ENCODE measurements at places on chromosomes 5 and 9.

- DNase-seq: no peak
Measured at GRCh38 chr5:129113867-129114266, 19.3 kb downstream of the ISOC1 start.

GRCh38 chr9:95640336-95640735 is 123.6 kb upstream of the PTCH1 start:
- no peak for DNase-seq

DNA sequence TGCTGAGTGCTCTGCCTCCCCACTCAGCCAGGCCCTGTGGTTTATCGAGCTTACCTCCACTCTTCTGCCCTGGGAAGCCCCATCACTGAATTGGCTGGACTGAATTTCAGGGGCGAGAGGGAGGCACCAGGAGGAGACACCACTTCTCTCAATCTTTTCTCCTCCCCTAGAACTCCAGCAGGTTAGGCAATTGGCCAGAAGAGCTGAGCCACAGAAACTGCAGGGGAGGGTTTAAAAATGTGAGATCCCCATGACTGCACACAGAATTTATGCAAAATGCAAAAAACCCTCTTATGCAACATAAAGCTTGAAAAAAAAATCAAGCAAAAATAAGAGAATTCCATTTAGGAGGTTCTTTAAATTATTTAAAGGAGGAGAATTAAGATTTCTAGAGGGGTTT is 29.9 kb downstream of the TUT7 start:
- DNase-seq: peak; percentile 32

DNA sequence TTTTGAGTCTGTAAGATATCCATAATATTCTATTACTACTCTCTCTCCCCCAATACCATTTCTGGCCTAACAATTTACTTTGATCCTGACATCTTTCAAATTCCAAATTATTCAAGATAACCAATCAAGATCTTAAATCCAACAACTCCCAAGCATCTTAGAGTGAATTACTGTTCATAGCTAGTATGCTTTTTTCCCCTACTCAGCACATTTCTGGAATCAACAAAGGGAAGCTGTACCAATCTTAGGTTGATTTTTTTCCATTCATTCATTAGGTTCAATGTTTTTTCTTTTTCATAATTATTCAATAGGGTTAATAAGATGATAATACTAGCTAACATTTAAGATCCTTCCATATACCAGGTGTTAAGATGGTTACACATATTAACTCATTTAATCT is 50.3 kb upstream of the MTMR12 start:
- no peak for DNase-seq

DNA sequence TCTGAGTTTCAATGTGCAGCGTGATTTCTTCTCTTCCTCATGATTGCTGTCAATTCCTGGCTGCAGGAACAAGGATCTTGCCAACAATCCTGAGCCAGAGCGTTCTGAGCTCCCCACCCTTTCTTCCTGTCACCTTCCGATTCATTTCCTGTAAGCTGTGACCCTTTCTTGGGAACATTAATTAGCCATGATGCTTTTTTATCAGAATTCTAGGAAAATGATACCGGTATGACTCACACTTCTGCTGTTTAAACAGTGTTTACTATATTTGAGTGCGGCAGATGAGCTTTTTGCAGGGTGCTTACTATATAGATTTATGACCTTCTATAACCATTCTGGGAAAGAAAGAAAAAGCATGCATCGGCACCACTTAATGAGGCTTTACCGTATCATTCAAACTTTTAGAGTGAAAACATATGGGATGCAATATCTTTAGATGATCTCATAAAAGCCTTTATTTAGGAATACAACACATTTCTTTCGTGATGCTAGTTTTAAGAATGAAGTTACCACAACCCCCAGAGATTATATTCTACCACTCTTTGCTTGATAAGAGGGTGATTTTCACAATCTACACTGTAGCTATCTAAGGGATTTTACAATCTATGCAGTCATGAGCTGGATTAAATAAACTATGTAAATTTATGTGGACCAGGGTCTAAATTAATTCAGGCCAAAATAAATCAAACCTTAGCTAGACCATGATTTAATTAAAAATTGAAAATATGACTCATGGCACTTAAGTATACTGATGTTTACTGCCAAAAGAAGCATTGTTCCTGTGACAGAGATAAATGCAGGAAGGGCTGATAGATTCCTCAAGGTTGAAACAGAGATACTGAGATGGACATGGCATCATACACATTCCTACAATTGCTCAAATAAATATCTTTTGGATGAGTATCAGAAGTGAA is 38.0 kb upstream of the OSMR start:
- peak; percentile 90 for DNase-seq

GRCh38 chr9:113409481-113409880 is 994 bp downstream of the POLE3 start:
- DNase-seq: no peak

GRCh38 chr5:83096660-83097339 is 19.5 kb downstream of the XRCC4 start:
- no peak for DNase-seq

GRCh38 chr5:131221888-131222287 is 42.0 kb upstream of the CDC42SE2 start:
- peak; percentile 10 for DNase-seq

- DNase-seq: no peak
Measured at GRCh38 chr5:102866237-102866600, 111.1 kb downstream of the PAM start.

DNA sequence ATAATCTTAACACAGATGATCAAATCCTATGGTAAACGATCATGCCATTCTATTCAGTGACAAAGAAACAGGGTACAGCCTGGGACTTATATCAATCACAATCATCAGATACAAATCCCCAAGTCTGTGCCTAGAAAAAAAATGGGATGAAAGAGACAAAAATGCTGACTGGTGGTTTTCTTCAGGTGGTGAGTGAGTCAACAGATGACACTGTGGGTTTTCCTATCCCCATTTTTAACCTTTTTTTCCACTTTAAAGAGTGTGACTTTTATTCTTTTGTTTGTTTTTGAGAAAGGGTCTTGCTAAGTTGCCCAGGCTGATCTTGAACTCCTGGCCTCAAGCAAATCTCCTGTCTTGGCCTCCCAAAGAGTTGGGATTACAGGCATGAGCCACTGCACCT is 3.2 kb downstream of the CIZ1 start:
- no peak for DNase-seq

- DNase-seq: no peak
Measured at GRCh38 chr9:2173170-2173569, 158.0 kb downstream of the SMARCA2 start.

GRCh38 chr5:77864997-77865396 is 88.9 kb upstream of the TBCA start:
- DNase-seq: no peak

- no peak for DNase-seq
Measured at GRCh38 chr9:124005029-124005771, 6.4 kb upstream of the LHX2 start.

GRCh38 chr9:73684601-73685000 is 532.9 kb downstream of the ANXA1 start:
- no peak for DNase-seq

DNA sequence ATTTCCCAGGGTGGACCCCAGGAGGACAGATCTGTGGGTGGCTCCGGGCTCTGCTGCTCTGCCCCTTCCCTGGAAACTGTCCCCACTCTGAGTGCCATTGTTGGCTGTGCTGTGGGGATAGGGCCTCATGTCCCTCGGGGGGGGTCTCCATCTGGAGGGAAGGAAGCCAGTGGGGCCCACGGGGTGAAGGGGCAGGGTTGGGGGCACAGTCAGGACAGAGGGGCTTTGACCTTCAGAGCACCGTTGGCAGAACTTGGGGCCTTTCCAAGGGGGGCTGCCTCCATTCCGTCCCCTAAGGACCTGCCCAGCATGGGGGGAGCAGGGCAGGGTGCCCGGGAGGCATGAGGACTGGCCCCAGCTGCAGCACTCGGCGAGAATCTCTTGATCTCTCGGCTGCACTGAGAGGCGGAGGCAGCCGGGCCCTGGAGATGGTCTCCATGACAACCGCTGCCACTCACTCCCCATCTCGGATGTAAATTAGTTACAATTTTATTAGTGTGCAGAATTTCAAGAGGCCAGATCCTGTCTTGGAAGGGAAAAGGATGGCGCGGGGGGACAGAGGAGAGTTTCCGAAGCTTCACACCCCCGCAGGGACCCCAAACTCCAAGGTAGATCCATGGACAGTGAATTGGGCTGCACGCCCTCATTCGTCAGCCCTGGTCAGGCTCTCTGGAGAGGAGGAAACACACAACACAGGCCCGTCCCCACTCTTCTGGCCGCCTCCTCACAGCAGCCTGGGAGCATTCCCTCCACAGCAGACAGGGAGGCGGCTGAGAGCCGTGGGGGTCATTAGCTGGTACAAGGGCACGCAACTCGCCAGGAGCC is 216.2 kb upstream of the IER5L start:
- no peak for DNase-seq

DNA sequence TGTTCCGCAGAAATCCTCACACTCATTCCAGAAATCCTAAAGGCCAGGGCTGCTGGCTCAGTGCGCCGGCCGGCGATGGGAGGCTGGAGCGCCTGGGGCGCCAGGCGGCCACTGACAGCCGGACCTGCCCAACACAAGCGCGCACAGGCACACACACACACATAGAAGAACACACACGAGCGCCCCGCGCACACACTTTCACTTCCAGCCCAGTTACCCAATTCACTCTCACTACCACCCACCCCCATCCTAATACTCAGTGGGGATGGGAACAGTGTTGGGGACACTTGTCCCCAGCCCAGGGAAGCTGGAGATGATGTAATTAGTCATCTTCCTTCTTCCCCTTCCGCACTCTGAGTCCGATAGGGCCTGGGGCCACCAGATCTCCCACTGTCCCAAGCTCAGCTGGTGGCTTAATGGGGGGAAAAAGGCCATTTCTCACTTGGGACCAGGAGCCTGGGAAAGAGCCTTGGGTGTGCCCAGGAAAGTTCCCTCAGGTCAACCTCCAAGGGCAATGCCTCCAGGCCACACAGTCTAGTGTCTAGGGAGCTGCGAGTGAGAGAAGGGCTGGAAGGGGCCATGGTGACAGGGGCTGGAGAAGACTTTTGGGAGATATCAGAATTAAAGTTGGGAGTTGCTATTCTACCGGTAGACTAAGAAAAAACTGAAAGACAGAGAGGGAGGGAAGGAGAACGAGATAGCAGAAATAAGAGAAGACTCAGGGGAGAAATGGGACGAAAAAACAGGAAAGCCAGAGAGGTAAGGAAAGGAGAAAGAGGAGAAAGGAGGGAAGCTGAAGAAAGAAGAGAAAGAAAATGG is 1.7 kb downstream of the EBF1 start:
- no peak for DNase-seq

- DNase-seq: no peak
Measured at GRCh38 chr9:14909961-14910805, at the start of gene FREM1. FREM1 (minus strand) TSS chr9:14910428; CDS start chr9:14868977, 41,451 bp downstream.

GRCh38 chr5:6305853-6306252 is 72.5 kb downstream of the MED10 start:
- DNase-seq: no peak

GRCh38 chr5:157827423-157827822 is 31.5 kb downstream of the CLINT1 start:
- peak; percentile 25 for DNase-seq

DNA sequence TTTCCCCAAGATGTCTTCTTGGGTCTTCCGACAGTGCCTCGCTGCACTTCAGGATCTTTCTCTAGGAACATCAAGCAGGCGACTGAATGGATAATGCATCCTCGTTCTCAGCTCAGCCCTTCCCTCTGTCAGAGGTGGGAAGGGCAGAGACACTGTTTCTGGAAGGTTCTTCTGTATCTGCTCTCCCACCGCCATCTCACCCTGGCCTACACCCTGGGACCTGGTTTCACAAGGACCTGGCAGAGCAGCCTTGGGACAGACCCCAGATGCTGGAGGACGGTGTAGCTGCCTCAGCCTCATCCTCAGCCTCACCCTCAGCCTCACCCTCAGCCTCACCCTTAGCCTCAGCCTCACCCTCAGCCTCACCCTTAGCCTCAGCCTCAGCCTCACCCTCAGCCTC is 18.5 kb downstream of the MRPL36 start:
- no peak for DNase-seq

DNA sequence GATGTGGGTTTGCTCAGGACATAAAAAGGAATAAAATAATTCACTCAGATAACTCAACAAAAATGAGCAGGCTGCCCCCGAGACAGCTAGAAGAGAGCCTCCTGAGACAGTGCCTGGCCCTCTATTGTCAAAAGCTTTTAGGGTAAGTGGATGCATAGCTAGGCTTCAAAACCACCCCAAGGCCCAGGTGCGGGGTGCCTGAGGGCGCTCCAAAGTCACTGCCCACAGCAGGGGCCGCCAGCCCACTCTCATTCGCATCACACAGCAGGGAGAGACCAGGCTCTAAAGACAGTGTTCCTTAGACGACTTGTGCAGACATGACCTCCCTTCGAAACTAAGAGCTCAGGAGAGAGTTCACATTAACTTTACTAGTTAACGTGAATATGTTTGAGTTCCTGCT is 271.5 kb downstream of the FSTL4 start:
- DNase-seq: no peak

GRCh38 chr9:19432473-19432872 is 23.7 kb downstream of the ACER2 start:
- DNase-seq: no peak

- peak; percentile 40 for DNase-seq
Measured at GRCh38 chr5:56319526-56320181, 86.5 kb upstream of the ANKRD55 start.

DNA sequence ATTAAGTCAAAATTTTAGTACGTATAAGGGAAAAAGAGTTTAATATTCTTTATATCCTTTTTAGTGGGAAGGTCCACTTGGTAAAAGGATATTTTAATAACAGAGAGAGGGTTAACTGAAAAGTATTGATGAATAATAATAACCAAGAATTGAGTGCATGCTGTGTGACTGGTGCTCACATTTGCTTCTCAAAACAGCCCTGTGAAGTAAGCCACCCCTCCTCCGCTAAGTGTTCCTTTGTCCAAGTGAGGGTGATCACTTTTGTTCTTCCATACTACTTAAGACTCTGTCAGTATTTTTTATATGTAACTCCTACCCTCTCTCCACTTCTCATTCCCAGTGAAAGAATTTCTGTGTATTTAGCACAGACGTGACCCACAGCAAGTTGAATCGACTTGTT is 51.5 kb downstream of the SLC44A1 start:
- DNase-seq: no peak

DNA sequence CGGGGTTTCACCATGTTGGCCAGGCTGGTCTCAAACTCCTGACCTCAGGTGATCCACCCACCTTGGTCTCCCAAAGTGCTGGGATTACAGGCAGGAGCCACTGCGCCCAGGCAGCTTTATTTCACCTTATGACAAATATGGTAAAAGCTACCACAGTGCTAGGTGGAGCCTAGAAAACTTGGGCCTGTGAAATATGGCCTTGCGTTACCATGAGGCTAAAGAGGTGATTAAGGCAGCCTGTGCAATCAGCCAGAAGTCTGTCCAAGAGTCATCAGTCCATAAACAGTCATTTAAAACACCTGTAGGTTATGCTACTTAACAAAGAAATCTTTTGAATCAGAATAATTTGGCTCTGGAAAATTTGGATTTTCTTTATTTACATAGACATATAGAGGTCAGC is 114.8 kb upstream of the ANKH start:
- DNase-seq: no peak

GRCh38 chr5:122420537-122421236 is 108.7 kb downstream of the SNCAIP start:
- DNase-seq: no peak

GRCh38 chr5:97400537-97400936 is 217.5 kb upstream of the RIOK2 start:
- DNase-seq: no peak
